Cerebellar cortex (tissue), 1 donor: ENCODE measurements at places on chromosomes 2 and 18.

DNA sequence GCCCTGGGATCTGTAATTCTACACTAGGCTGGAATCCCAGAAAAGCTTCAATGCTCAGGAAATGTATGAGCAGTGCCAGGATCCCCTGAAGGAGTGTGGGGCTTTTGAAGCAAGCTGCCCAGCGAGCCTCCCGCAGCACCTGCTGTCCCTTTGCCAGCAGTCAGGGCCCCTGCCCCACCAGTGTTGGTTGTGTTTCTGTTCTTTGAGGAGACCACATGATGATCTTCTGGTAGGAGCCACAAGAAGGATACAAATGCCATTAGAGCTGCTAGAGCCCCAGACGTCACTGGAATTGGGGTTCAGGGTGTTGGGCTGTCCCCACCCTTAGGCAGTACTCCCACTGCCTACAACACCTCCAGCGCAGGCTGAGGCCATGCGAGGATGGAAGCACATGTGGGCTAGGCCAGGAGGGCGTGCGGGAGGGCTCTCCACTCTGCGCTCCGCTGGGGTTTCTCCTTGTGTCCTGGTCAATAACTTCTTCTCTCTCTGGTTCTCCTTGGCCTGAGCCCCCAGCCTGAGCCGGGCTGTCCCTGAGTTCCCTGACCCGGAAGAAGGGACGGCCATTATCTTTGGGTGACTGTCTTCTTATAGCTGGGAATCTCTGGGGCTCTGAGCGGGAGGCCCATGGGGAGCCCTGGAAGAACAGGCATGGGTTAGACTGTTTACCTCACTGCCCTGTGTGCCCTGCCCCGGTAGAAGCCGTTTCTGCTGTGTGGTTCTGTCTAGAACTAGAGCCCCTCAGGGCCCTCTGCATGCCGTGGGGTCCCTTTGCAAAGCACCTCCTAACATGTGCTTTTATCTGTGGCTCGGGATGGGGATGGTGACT is 73.9 kb downstream of the LRRFIP1 start:
- DNase-seq: no peak

DNA sequence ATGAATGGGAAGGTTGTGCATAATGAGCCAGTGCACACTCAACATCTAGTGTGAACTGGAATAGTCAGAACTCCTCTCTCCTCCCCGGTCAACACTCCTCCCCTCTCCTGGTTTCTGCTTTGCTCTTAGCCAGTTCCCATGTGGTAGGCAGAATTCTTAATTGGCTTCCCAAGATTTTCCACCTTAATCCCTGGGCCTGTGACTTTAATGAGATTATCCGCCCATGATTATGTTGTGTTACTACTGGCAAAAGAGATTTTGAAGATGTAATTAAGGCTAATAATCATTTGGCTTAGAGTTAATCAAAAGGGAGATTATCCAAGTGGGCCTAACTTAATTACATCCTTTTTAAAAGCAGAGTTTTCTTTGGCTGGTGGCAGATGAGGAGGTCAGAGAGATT is 34.2 kb upstream of the REV1 start:
- no peak for DNase-seq

GRCh38 chr2:8138923-8139667 is 542.8 kb upstream of the ID2 start:
- no peak for DNase-seq

- no peak for DNase-seq
Observed at GRCh38 chr2:207477896-207478295, 51.9 kb upstream of the CREB1 start.

DNA sequence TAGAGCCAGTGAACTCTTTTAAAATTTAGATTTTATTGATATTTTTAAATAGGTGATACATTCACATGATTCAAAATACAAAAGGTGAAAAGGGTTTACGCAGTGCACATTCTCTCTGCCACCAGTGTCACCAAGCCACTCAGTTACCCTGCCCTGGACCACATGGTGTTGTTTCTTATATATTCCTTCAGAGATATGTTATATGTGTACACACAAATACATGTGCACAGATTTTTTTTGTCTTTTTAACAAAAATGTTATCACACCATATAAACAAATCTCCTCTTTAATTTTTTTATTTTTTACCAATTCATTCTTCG is 26.2 kb downstream of the SERPINB4 start:
- DNase-seq: no peak

GRCh38 chr2:212897296-212897695 is 254.1 kb downstream of the IKZF2 start:
- no peak for DNase-seq

GRCh38 chr2:45979065-45979464 is 318.1 kb upstream of the EPAS1 start:
- no peak for DNase-seq

DNA sequence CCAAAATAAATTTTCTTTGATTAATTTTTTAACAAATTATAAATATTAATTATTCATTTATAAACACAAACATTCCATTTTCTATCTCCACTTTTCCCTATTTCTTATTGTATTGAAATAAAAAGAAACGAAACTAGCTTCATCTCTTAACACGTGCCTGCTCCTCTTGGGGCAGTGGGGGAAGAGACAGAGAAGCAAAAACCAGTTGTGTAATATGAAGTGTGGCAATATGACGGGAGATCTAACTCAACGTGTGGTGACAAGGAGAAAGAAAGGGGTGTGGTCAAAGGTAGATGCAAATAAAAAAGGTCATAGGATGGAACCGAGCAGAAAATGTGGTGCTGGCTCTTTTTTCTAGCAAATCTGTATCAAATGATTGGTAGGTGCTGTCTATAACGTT is 106.9 kb upstream of the SLC8A1 start:
- DNase-seq: no peak

DNA sequence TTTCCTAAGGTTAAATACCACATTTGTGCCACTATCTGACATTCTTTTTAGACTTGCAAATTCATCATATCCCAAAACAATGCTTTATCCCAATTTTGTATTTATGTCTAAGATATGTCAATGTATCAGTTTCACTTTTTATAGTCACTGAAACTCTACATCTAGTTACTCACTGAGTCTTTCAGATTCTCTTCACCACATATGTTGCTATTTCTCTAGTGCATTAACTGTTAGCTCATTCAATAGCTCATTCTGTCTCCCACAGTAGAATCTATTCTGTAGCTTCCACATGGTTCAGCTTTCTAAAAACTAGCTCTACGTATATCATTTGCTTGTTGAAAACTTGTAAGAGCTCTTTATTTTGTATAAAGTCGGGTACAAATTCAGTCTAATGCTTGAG is 1420.6 kb upstream of the NXPH2 start:
- DNase-seq: no peak

DNA sequence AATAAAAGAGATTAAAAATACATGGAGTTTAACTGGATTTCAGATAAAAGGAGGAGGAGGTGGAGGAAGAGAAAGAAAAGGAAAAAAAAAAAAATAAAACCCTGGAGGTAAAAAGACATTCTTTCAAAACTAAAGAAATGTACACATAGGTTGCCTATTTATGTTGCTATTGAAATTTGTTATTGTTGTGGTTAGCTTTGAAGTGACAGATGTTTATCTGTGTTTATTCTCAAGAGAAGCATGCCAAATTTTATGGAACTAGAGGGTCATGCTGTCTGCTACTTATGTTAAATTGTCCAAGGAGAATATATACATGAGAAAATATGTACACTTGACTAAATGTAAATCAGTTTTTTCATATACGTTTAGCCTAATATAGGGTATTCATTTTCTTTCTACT is 653.2 kb downstream of the DCDC2C start:
- no peak for DNase-seq

GRCh38 chr2:233639860-233640259 is 3.6 kb downstream of the UGT1A10 start:
- no peak for DNase-seq

- no peak for DNase-seq
Observed at GRCh38 chr2:173596244-173596643, 241.6 kb downstream of the CDCA7 start.

DNA sequence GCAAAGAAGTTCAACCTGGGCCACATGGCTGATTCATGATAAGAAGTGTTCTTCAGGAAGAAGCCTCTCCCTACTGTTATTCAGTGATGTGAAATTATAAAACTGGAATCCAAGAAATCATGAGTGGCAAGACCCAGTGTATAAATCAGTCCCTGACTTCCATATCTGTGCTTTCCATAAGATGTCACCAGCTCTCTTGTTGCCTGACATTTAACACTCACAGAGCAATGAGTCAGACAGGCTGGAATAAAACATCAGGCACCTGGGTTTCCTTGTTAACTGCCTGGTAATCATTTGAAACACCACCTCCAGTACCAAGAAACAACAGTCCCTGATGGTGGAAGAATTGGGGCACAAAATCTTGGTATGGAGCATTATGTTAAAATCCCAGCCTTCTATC is 76.1 kb downstream of the SCG2 start:
- no peak for DNase-seq

- no peak for DNase-seq
Observed at GRCh38 chr2:211674715-211675114, 863.9 kb downstream of the ERBB4 start.

GRCh38 chr2:121197369-121198091 is 87.5 kb downstream of the TFCP2L1 start:
- DNase-seq: peak; percentile 23

DNA sequence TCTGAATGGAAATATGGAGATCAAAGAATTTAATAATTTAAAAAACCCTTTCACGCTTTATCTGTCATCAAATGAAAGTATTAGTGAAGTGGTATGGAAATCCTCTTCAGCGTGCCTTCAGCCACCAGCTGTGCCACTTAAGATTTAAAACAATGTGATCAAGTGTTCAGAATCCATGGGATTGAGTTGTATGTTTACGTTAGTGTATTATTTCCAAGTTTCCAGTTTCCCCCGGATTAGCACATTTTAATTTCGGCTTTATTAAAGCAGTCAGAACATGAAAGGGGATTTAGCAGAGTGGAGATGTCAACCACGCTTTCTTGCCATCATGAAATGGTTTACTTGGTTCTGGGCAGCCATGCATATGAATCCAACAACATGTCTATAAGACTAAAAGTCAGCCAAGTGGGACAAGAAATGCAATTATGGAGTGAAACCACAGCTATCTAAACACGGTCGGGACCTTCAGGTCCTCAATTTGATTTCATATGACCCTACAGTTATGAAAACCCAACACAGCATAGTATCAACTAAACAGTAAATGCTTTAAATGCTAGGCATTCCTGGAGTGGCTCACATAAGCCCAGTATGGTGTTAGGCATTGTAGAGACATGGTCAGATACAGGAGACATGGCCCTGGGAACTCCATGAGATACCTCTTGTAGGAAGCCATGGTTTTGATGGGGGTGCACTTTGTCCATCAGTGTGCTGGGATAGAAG is 224.9 kb upstream of the EPAS1 start:
- no peak for DNase-seq

DNA sequence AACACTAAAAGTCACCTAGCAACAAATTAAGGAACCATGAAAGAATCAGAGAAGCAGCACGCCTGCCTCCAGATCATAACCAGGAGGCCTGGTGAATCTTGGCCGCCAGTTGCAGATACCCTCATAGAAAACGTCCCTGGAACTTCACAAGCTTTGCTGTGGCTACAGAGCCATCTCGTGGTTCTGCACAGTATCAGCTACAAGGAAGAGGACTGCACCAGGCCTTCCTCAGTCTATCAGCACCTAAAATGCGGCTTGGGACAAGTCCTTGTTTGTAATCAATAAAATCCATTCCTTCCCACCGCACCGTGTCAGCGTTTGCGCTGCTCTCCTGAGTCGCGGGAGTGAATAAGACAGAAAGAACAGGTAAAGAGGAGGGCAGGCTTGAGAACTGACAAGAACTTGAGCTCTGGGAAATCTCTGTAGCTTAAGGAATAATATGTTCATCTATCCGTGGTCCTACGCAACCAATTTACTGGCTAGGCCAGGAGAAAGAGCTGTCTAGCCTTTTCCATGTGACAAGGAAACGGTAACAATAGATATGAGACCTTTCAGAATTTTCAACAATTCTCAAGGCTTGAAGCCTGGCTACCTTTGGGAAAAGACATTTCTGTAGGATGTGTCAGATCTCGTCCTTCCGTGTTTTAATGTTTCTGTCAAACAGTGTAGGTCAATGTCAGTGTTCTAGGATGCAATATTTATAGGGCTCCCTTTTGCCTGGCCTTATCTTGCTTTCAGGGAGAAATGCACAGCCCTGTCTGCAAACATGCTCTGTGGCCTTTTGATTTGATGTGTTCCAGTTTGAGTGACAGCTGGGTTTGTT is 128.5 kb upstream of the RAB12 start:
- peak; percentile 60 for DNase-seq

GRCh38 chr2:99891428-99891780 is 251.0 kb downstream of the AFF3 start:
- no peak for DNase-seq

GRCh38 chr2:108787216-108787541 is 608 bp downstream of the CCDC138 start:
- no peak for DNase-seq

GRCh38 chr2:109005686-109006204 is 16.7 kb upstream of the EDAR start:
- DNase-seq: no peak

- no peak for DNase-seq
Observed at GRCh38 chr2:8379549-8379948, 302.3 kb upstream of the ID2 start.

DNA sequence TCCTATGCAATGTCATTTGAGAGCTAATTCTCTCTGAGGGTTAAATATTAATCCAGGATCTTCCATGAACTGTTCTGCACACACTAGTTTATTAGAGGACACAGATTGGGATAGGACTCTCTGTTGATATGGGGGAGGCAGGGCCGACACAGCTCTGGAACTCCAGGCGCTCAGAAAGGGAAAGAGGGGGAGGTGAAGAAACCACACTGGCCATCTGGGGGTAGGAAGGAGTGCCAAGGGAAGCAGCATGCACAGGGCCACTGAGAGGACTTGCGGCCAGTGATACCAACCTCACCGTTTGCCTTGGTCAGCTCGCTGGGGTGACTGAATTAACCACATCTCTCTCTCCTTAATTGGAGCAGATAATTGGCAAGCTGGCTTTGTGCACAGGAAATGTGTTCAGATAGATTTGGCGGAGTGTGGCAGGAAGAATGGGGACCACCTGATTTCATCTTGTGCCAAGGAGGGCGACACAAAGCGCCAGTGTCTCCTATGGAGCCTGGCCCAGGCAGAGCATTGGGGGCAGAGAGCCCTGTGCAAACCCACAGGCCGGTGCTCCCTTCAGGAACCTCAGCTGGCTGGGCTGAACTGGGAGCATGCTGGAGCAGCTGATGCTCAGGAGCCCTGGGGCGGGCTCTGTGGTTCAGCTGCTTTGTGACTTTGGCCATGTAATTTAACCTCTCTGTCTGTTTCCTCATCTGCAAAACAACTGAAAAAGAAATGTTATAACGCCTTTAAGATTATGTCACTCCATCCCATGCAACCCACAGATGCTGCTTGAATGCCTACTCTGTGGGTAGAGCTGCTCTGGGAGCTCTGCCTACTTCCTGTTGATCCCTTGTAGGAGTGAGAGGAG is 114.7 kb upstream of the STON1 start:
- DNase-seq: peak; percentile 99

DNA sequence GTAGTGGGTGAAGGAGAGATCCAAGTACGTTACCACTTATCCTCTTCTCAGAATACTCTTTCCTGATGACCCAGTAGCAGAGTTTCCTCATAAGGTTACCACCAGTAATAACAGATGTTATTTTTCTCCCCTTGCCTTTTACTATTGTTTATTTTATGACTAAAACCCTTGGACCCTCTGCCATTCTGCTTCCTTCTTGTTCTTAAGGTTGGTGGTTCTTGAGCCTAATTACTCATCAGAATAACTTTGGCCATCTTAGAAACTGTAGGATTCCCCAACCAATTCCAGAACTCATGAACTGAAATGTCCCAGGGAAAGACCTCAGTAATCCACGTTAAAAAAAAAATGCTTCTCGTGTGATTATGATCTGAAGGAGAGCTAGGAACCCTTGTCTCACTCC is 64.9 kb downstream of the CHST9 start:
- DNase-seq: no peak

- no peak for DNase-seq
Observed at GRCh38 chr2:111032721-111033429, 87.8 kb upstream of the BCL2L11 start.
